HCEC 1CT (cell line): ENCODE measurements at places on chromosomes 2 and 18.

DNA sequence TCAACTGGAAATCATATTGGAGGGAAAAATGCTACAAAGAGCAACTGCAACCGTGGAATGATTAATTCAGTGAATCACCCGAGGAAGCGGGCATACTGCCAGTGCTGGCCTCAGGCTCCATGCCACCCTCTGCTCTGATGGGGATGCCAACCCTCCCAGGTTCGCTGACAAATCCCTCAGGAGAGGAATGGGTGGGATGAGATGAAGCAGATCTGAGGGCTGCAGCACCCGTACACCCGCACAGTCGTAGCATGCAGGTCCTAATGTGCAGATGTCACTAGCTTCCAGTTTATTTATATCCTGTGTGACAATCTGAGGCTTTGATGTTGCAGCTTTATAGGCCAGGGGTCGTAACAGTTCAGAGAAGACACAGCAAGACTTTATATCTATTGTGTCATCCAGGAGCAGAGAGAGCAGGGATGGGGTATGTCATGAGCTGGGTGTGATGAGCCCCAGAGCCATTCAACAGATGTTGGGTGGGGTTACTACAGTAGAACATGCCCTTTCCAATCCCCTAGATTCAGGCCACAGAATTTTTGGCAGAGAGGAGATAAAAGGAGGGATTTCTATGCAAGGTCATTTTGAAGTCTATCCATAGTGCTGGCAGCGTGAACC lies 44.6 kb downstream of the DPP4 start:
- DNase-seq = peak; percentile 73

GRCh38 chr2:70116936-70117552 lies 29.8 kb downstream of the PCBP1 start:
- DNase-seq = no peak

GRCh38 chr2:60554074-60554645 lies 706 bp upstream of the BCL11A start:
- peak; percentile 10 for DNase-seq

DNA sequence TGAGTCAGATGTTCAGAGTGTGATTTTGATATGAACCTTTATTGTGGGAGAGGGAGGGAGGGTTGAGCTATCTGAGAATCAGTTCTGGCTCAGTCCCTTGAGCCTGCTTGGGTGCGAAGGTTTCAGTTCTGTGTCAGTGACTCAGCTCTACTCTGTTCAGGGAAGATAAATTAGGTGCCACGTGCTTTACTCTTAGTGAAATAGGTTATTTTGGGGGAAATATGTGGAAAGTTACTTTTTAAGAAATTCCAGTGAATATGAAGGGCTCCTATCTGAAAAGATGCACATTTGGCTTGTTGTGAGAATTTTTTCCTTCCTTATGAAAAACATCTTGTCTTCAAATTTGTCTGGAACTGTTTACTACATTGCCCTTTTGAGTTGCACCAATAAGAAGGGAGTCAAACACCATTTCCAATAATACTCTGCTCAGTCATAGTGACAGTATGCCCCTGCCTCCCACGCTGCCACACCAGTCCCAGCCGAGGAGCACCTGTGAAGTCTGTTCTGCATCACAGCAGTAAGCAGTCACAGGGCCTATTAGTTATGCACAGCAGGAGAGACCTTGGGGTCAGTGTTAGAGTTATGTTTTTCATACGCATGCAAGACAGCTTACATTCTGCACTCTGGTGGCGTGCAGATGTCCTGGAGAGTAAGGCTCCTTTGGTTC lies 32.8 kb upstream of the DNAH7 start:
- DNase-seq = peak; percentile 20

DNA sequence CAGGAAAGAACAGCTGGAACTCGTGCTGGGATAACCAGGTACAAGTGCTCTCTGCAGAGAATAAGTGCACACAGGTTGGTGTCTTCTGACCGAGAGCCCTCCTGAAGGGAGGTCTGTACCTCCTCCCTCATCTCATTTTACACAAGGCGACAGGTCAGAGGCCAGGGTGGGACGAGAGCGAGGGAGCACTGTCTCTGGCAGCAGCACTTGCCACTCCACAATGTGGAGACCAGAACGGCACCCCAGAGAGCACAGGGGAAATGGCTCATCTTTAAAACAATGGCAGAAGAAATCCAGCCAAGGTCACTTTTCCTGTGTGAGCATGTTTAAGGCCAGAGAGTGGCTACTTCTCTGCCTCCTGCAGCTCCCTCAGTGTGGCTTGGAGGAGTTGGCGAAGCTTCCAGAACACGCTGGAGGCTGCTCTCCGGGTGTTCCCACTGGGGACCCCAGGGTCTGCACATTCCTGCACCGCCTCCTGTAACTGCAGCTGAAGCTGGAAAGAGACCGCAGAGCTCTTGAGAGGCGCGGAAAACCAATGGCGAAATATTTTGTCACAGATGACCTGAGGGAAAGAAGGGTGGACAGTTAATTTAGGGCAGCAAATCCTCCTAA lies 20.8 kb downstream of the DIPK1C start:
- DNase-seq = no peak

DNA sequence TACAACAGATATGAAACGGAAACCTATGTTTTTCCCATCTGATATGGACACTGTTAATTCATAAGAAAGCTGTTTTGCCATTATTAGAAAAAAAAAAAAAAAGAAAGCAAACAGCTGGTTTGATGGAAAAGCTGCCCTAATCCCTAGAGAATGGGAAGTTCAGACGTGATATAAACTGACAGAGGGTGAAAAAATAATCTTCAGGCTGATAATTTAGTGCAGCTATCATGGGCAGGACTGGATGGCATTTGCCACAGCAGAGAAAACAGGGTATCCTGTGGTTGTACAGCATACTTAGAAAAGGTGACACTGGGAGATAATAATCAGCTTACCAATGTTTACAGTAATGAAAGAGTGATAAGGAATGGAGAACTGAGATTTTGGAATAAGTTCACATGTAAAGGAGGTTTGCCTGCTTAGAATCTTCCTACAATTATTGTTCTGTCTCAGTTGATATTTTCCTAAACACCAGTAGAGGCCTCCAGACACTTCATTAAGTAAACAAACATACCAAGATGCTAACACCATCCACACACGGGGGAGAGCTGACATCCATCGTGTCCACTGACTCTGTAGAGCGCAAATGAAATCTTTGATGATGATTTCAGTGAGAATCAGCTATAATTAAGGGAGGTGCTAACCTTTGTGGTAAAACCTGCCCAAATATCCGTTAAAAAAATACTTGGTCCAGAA lies 211.6 kb upstream of the MMADHC start:
- peak; percentile 54 for DNase-seq

GRCh38 chr2:197209246-197209645 lies 101.3 kb downstream of the ANKRD44 start:
- DNase-seq = no peak

DNA sequence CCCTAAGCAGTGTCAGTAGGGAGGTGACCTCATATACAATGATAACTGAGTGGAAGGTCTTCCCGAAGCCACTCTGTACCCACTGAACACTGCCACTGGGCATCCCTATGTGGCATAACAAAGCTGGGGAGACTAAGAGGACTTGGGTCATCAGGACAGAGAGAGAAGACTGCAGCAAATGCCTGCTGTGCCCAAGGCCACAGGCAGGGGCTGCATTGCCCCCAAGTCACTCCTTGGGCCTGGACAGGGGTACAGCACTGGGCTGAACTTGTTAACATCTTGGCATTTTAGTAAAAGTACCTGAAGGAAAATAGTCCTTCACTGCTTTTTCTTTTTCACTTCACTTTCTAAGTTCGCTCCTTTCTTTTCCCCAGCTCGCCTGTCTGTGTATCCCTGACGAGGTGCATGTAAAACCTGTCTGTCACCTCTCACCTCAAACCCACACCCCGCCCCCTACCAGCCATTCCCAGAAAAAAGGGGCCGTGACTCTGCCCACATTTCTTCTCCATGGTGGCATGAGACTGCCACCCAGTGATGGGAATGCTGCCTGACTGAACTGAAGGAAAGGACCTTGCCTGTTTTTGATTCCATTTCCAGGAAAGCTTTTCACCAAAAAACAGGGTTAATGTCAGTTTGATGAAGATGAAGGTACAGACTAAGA lies 62.9 kb downstream of the MTHFD2 start:
- peak; percentile 41 for DNase-seq

DNA sequence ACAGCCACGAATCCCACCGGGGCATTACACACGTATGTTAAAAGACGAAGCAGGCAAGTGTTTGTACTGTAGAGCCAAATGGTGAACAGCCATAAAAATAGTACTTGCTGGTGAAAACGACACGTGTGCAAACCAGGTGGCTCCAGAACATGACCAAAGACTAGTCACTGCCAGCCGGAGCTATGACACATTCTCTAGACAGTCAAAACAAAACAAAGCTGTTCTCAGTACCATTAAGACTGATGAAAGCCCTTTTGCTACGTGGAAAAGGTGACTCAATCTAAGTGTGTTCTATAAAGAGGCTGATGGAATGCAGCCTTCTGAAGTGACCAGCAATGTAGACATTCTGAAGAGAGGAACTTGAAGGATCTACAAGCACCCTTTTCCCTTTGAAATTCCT lies 367.7 kb upstream of the NETO1 start:
- DNase-seq = no peak

- DNase-seq = no peak
Observed at GRCh38 chr18:13380691-13381070, 162.1 kb downstream of the LDLRAD4 start.
